ENCODE measurements at places on chromosomes 1 and 21.

DNA sequence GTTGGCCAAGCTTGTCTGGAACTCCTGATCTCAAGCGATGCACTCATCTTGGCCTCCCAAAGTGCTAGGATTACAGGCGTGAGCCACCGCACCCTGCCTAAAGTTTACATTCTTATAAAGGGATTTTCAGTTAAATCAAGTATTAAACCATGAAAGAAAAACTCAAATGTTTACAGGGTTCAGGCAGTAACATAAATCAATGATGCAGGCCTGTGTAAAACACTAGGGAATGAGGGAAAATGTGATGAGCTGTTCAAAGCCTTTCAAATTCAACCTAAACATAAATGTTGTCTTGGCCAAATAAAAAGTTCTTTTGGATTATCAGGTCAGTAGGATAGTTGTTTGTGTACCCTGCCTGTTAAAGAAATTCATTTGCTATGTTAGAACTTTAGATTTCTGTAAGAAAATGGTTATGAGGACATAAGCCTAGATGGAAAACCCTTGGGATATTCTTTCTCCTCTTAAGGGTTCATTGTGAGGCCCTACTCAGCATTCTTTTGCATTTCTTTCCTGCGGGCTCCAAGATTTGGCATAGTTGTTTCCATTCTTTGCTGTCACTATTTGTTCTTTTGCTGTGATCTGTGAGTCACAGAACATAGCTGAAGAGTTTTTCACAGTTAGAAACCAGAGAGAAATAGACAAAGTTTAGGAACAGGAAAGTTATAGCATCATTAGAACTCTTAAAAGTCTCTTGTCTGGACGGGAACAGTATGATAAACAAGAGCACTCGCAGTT lies 8.9 kb upstream of the ZRANB2 start:
- DNase-seq: no peak

GRCh38 chr1:215479567-215479966 lies 87.5 kb upstream of the KCTD3 start:
- no peak for DNase-seq

DNA sequence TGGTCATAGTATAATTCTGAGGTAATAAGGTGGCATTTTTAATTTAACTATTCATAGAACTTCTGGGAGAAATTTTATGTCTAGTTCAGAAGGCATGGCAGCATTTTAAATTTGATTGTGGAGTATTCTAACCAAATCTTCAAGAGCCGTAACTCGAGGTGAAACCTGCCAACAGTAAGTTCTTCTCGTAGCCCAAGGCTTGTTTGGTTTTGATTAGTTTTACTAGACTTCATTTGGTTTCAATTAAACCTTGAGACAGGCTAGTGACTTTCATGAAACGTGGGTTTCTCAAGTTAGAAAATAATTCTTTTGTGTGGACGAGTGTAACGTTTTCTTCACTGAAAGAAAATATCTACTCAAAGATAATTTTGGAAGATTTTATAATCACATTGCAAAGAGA lies 395.5 kb downstream of the USP25 start:
- DNase-seq: no peak

- no peak for DNase-seq
Measured at GRCh38 chr1:153392822-153393221, 1.9 kb upstream of the S100A8 start.

DNA sequence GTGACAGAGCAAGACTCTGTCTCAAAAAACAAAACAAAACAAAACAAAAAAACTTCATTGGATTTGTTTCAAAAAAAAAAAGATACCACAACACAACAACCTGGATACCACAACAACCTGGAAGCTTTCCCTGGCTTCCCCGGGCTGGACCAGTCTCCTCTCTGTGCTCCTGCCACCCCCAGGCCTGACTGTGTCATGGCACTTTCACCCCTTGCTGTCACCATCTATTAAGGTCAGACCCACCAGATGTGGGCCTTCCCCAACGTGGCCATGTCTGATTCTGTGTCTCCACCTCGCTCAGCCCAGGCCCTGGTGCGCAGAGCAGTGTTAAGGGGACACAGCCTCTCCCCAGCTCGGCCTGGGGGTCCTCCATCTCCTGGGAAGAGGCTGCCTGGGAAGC lies 28.3 kb upstream of the ACOT11 start:
- DNase-seq: no peak

DNA sequence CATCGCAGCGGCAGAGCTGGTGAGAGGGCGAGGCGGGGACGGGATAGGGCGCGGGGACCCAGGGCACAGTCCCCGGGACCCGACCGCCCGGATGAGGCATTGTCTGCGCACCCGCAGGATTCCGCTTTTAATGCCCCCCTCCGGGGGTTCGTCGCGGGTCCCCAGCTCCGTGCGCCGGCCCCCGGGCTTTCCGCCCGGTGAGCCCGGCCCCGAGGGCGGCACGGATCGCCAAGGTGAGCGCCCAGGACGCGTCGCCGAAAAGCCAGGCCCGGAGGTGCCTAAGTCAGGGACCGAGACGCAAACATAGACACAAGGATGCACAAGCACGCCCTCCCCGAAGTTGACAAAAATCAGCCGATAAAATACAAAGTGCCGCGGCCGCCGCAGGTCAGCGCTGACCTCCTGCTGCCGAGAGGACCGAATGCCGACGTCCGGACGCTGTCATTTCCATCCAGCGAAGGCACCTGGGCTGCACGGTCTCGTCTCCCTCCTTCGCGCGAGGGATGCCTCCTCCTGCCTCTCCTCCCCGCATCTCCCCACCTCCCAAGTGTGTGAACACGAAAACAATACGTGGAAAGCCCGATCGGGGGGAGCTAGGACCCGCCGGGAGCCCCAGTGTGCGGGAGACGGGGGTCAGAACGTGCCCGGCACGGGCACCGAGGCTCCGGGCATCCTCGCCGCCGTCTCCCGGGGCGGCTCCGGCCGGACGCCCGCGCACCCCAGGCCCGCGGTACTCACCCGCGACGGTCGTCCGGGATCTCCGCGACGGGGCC lies 101.1 kb upstream of the SOD1 start:
- peak; percentile 26 for DNase-seq

- no peak for DNase-seq
Measured at GRCh38 chr1:237181743-237182317, 139.8 kb downstream of the RYR2 start.

DNA sequence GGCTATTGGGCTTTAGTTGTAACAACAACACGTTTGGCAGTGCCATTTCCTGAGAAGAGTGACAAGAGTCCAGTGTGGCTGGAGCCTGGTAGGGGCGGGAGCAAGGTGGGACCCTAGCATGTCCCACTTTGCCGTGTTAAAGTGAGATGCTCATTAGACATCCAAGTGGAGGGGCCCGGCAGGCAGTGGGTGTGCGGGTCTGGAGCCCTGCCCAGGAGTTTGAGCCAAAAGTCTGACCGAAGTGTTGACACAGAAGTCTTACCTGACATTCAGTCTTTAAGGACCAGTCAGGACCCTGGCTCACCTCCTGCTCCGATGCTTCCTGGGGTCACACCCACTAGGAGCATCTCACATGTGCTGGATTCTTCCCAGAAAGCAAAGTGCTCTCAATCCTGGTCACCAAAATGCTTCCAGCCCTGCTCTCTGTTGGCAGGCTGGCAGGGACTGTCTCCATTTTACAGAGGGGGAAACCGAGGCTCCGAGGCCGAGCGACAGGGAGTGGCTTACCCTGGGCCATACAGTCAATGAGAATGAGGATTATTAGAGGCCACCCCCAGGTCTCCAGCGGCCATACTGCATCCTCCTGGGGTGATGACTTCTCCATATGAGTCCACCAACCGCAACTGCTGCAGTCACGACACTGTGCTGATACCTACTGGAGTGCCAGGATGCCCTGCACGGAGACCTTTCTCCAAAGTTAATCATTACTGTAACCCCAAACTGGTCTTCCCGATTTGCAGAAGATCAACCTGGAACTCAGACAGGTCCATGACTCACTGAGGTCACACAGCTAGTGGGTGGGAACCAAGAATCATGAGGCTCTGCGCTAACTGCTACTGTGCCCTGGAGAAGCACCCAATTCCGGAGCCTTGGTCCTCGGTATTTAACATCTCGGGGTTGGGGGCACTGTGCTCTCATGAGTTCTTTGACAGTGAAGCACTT lies 112.7 kb downstream of the PRDM2 start:
- DNase-seq: no peak

DNA sequence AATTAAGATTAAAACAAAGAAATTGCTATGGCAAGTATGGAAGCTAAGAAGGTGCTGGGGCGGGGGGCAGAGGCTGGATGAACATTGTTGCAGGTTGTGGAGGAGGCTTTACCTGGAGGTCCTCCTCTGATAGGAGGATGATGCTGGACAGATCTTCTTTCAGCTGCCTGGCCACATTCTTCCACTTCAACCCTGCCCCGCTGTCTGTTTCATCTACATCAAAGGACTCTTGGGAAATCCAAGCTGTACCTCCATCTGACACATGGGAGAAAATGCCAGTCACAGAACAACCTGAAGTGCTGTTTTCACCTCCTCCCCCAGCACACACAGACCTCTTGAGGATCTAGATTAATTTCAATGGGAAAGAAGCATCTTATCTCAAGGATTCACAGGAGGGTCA lies 5.3 kb downstream of the DFFA start:
- DNase-seq: no peak

DNA sequence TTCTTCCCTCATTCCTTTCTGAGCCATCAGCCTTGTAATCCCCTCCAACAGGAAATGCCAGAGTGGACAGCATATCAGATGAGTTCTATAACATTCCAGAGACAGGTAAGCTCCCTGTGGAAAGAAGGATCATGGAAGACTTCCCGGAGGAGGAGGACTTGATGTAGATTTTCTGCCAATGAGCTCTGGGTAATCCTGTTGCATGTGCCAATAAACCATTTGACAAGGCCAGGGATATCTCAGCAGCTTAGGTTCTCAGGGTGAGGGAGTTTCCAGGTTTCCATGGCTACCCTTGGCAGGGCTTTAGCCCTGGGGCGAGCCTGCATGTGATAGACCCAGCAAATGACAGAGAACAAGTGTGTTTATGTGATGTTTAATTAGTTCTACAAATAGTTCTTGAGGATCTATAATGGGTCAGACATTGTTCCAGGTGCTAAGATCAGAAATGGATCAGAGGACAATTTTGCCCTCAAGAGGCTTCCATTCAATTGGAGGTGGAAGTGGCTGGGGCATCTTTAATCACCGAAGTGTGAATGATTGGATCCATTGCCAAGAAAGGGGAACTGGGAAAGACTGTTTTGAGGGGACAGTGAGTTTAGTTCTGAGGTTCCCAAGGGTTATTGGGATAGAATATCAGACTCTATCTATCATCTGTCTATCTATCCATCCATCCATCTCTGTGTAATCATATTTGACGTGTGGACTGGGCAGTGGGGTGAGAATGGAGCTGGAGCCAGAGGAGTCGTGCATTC lies 6.9 kb downstream of the PLA2G5 start:
- no peak for DNase-seq
